T-helper 2 cell treated with Interferon-gamma antibody and Interleukin-4, amounts not matched to agents 5 μg/mL and 100 μg/mL, for 36 hours (primary cell): ENCODE measurements at places on chromosomes 2 and 18.
A peak's percentile ranks its signal among the peaks of the same experiment; 100 is the strongest.

DNA sequence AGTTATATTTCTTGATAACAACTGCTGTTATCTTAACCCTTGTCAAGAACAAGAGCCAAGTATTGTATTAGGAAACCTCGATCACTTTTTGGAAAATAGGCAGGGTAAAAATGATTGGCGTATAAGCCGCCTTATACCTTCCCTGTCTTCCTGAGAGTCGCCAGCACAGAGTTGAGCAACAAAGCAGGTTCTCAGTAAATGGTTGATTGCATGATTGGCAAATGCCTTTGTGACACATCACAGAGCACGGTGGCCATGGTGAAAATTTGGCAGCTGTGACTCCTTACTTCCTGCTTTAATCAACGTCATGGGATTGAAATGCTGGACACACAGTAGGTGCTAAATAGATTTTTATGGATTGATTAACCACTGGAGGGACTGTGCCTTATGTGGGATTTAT, 3.9 kb upstream of the KLHL29 start:
- no peak for DNase-seq

GRCh38 chr2:81523344-81523743, 1218.8 kb upstream of the LRRTM1 start:
- no peak for DNase-seq

DNA sequence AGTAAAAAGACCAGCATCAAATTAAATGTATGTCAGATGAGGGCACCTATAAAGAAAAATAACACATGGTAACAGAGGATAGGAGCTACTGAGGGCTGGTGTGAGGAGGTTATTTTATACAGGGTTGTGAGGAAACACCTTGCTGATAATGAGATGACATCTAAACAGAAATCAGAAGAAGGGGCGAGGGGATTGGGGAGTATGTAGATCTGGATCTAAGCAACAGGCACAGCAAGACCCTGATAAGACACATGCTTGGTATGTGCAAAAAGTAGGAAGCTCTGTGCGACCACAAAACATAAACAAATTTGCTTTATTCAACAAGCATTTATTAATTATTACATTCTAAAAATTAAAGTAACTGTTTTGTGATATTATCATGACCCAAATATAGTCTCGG, 295.4 kb downstream of the ZEB2 start:
- DNase-seq = no peak

DNA sequence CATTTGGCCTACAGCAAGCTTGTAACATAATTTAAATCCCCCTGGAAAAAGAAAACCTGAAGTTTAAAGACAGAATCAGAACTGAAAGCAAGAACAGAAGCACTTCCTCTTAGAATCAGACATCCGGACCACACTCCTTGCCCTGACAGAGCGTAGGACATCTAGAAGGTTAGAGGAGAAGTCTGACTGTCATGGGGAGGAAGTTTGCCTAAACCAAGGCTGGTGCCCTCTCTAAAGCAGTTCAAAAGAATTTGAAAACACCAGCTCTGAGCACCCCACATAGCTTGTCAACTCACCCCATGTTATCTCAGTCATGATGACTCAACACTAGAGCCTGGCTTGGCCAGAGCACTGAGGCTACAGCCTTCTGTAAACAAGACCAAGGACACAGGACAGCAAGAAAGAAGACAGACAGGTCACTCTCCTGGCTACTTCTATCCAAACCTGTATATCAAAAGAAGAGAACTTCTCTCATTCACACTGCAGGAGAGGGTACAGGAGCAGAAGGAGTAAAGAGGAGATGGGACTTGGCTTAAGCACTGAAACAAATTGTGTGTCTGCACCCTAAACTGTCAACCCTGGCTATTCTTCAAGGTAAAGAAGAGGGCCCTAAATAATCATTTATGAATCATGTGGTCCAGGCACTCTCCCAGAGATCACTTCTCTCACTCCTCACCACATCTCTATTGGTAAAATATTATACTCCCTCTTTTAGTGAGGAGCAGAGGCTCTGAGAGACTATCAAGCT, 198.6 kb downstream of the MEMO1 start:
- peak; percentile 23 for DNase-seq

- DNase-seq = no peak
Measured at GRCh38 chr18:10081492-10081891, 167.7 kb downstream of the VAPA start.

DNA sequence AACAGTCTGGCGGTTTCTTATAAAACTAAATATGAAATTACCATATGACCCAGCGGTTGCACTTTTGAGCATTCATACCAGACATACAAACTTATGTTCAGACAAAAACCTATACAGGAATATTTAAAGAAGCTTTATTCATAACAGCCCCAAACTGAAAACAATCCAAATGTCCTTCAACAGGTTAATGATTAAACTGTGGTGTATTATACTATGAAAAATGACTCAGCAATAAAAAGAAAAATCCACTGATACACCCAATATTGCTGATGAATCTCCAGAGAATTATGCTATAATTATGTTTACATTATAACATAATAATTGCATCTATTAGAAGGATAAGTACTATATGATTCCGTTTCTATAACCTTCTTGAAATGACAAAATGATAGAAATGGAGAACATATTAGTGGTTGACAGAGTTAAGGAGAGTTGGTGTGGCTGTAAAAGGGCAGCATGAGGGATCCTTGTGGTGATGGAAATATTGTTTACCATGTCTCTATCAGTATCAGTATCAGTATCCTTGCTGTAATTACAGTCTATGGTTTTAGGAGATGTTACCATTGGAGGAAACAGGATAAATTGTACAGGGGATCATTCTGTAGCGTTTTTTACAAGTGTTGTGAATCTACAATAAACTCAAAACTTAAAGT, 127.1 kb downstream of the DSC3 start:
- no peak for DNase-seq

- DNase-seq = no peak
Measured at GRCh38 chr2:201467666-201468065, 16.1 kb downstream of the STRADB start.

- DNase-seq = no peak
Measured at GRCh38 chr18:9413576-9413975, 61.7 kb upstream of the RALBP1 start.

- DNase-seq = no peak
Measured at GRCh38 chr2:31197669-31198068, 19.6 kb downstream of the CAPN14 start.

GRCh38 chr2:46540496-46541331, 61.3 kb downstream of the TMEM247 start:
- no peak for DNase-seq
